Activated T-cell treated with anti-CD3 and anti-CD28 coated beads, Interleukin-2, amount 50 U/mL, for 72 hours (primary cell): ENCODE measurements at places on chromosomes 16 and 17.

- no peak for DNase-seq
- no peaks in the 10 kb centered on the region for H3K36me3 ChIP-seq
- peaks cover 41% of the 10 kb centered on the region for H3K27me3 ChIP-seq
- no peak overlapping the region for H3K27ac ChIP-seq
- peaks cover 7% of the 10 kb centered on the region for H3K4me1 ChIP-seq
Measured at GRCh38 chr17:33751702-33752065, 458.6 kb upstream of the ASIC2 start.

DNA sequence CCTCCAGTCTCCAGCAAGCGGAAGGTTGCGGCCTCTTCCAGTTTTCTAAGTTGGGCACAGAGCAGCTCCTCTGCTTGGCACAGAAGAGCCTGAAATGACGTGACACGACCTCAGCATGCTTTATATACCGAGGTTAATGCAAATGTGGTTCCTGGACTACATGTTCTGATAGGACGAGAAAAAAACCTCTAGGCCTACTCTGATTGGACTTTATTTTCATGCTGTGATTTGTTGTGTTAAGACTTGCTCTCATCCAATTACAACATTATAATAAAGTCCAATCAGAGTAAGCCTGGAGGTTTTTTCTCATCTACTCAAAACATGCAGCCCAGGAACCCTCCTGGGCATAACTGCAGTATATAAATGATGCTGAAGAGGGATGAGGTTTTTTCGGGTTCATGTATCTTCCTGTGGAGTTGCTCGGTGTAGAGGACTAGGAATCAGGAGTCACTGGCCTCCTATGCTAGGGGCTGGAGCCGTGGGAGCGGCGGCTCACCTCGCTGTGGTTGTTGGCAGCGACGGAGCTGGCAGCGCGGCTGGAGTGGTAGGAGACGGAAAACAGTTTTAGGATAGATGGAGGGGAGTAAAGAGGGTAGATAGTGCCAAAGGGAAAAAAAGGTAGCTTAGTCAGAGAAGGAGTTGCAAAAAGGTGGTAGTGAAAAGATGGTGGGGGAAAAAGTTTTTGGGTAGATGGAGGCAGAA lies 878.0 kb downstream of the KCNJ18 start:
- no peaks in the 10 kb centered on the region for H3K4me1 ChIP-seq
- no peak for DNase-seq
- peaks cover 17% of the 10 kb centered on the region for H3K36me3 ChIP-seq
- H3K4me3 ChIP-seq = no peak overlapping the region

GRCh38 chr16:88640498-88641247 lies 2.3 kb downstream of the IL17C start:
- peaks cover 29% of the 10 kb centered on the region for H3K4me1 ChIP-seq
- H3K27ac ChIP-seq = peak overlapping the region; percentile 87

GRCh38 chr17:83156408-83156807 lies 77.0 kb downstream of the METRNL start:
- no peak overlapping the region for H3K4me3 ChIP-seq
- DNase-seq = no peak
- H3K27me3 ChIP-seq = no peaks in the 10 kb centered on the region
- H3K36me3 ChIP-seq = no peaks in the 10 kb centered on the region
- H3K27ac ChIP-seq = no peak overlapping the region
- peaks cover 9% of the 10 kb centered on the region for H3K4me1 ChIP-seq
